Activated CD4-positive, alpha-beta T cell treated with anti-CD3 and anti-CD28 coated beads for 48 hours (primary cell): ENCODE measurements at places on chromosomes 6 and 20.

- no peak for DNase-seq
Observed at GRCh38 chr6:97312241-97312640, 29.2 kb upstream of the MMS22L start.

DNA sequence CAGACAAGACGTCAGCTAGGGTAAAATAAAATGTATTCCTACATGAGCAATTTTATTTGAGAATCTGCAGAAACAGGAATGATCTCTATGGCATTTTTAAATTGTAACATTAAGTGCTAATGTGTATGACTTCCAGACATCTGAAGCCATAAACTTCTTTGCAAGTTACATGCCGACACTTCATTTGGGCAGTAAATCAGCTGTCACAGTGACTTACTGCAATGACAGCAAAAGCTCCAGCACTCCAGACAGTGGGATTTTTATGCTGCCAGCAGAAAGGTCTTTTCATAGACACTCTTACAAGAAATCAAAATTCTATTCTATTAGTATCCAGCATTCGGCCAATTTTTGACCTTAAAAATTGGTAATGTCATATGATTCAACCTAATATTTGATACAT, 156.3 kb upstream of the SNX9 start:
- DNase-seq = no peak

DNA sequence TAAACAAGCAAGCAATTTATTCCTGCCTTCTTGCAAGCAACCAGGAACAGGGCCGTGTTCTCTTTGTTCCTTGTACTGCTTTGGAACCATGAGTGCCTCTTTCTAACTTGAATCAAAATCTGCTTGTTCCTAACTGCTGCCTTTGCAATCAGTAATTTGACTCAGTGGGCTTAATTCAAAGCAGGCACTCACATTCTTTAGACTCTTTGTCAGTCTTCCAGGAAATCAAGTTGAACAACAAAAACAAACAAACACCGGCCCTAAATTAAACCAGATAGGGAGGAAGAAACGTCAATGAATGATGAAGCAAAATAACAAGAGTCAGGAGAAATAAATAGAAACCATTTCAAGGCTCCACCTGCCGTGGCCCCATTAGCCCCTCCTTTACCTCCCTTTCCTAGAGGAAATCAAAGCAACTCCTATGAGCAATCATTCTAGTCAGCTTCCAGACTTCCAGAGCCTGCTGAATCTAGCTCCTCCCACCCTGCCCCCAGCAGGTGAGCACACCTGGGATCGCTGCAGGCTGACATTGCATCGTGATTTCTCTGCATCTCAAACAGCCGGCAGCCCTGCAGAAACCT, 582.2 kb upstream of the FLRT3 start:
- DNase-seq = no peak

- no peak for DNase-seq
Observed at GRCh38 chr6:144862769-144863168, 577.6 kb downstream of the UTRN start.

- DNase-seq = no peak
Observed at GRCh38 chr6:93728150-93728549, 308.8 kb upstream of the EPHA7 start.

DNA sequence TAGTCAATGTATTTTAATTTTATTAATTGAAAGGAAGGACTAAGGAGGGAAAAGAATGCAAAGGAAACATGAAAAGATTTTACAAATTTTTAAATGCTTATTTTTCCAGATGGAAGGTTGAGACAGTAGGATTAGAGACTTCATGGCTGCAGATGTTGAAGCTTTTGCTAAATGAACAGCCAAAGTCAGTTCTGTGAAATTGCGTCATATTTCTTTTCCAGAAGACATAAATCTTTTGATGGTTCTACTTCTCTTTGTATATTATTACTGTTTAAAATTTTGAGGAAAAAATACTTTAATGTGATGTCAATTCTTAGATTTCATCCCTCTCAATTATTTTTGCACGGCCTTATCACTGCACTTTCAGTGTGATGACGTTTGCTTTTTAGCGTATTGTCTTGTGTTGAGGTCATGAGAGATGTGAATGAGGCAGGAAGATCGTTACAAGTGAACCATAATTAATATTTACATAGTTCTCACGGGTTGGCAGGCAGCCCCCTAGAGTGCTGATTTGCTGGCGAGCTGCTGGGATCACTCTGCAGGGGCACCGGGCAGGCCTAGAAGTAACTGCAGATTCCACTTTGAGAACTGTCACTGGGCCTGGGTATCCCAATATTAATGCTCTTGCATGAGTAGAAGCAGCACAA, 158.1 kb downstream of the TBXT start:
- no peak for DNase-seq

- DNase-seq = no peak
Observed at GRCh38 chr6:155325700-155326516, 11.6 kb upstream of the TFB1M start.

- DNase-seq = no peak
Observed at GRCh38 chr6:23415819-23416427, 710.1 kb upstream of the NRSN1 start.

DNA sequence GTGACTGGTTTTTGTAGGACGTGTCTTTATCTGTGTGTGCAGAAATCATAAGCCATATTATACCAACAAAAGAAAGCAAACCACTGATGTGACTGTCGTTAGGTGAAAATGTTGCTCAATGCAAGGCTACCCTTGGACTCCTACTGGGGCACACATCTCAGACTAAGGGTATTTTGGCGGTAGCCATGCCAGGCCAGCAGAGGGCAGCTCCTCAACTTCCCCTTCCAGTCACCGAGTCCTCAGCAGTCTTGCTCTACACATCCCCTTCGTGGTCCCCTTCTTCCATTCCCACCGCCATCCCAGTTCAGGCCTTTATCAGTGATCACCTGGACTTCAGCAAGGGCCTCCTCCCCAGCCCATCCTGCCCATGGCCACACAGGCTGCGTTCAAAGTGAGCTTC, 113.7 kb upstream of the GGTLC1 start:
- peak; percentile 42 for DNase-seq

DNA sequence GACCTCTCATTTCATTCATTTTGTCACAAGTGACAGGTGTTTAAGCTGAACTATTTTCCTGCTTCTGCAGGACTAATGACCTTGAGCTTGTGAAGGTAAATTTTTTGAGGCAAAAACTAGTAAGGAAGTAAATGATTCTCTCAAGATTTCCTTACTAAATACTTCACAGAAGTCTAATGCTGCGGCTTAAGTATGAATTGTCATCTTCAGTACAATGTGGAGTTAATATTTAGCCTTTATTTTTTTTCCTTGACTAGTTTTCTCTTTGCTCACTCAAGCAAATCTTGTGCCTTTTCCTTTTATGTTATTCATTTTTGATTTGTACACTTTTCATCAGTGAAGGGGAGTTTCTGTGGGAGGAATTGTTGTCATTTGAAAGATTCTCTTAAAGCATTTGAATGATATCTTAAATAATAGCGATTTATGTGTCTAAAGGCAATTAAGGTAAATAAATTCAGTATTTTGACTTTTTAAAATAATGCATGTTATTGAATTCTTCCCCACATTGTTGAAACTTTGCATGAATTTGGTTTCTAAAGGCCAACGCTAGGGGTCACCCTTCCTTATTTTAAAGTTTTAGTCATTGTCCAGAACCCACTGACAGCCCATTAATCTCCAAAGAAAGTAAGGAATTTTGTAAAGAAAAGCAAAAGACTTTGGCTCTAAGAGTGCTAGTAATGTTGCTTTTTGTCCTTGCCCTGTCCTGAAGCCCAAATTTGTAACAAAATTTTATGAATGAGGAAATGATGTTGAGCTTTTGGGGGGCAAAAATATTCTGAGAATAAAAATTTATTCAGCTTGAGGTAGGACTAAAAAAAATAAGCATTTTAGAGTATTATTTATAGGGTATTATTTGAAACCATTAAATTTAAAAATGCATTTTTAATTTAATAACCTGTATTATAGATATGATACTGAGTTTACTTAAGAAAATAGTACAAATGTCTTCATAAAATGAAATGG, 157.4 kb upstream of the LAMA2 start:
- DNase-seq = peak; percentile 16

DNA sequence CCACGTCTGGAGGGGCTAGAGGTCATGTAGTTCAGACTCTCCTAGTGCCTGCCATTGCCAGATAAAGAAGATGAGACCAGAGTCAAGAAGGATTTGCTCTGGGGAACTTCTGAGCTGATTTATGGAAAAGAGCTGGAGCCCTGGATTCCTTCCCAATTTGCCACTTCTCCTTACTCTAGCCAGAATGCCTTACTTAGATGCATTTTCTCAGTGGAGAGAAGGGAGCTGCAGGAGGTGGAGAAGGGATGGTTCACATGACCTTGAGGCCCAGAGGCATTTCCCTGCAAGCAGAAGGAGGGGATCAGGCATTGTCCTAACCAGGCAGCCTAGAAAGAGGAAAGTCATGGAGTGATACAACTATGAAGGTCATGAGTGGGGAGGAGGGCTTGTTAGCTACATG, 122.2 kb downstream of the UNC5CL start:
- no peak for DNase-seq

DNA sequence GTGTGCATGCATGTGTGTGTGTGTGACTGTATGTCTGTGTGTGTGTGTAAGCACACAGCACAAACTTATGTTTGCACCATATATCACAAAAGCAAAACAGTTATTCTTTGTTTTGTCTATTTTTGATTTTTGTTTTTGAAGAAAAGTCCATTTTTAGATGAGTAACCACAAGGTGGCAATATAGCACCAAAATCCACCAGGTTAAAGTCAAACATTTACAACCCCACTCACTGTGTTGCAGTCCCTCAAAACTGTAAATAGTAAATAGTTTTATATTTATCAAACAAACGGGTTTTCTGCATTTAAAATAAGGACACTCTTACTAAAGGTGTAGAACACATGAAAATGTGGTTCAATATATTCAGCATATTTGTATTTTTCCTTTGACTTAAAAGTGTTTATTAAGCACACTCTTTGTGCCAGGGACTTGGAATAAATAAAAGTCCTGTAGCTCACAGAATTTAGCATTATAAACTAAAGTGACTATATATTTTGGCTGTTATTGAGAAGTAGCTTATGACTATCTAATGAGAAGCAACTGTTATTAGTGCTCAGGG, 118.5 kb downstream of the GFRAL start:
- no peak for DNase-seq

DNA sequence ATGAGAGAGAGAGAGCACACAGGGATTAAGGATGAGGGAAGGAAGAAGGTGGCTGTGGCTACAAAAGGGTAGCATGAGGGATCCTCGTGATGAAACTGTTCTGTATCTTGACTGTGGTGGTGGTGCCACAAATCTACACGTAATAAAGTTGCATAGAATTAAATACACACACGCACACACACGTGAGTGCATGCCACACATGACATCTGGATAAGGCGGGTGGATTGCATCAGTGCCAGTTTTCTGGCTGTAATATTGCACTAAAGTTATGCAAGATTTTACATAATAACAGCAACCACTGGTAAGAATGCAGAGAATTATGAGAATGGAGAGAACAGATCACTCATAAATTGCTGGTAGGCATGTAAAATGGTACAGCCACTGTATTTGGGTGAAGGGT, 16.9 kb upstream of the STK35 start:
- no peak for DNase-seq

DNA sequence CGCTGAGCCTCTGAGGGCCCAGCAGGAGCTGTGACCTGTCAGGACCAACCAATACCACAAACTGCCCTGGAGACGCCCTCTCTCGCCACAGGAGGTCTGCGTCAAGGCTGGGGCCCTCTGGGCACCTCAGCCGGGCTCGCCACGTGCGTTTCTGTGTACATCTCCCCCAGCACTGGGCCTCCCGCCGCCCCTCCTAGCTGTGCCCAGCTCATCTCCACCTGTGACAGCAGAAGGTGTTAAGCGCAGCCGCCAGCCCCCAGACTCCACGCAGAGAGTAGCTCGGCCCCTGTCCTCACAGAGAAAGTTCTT, 91.4 kb downstream of the TAF4 start:
- no peak for DNase-seq

- peak; percentile 35 for DNase-seq
Observed at GRCh38 chr20:21693322-21693721, 12.1 kb upstream of the PAX1 start.

DNA sequence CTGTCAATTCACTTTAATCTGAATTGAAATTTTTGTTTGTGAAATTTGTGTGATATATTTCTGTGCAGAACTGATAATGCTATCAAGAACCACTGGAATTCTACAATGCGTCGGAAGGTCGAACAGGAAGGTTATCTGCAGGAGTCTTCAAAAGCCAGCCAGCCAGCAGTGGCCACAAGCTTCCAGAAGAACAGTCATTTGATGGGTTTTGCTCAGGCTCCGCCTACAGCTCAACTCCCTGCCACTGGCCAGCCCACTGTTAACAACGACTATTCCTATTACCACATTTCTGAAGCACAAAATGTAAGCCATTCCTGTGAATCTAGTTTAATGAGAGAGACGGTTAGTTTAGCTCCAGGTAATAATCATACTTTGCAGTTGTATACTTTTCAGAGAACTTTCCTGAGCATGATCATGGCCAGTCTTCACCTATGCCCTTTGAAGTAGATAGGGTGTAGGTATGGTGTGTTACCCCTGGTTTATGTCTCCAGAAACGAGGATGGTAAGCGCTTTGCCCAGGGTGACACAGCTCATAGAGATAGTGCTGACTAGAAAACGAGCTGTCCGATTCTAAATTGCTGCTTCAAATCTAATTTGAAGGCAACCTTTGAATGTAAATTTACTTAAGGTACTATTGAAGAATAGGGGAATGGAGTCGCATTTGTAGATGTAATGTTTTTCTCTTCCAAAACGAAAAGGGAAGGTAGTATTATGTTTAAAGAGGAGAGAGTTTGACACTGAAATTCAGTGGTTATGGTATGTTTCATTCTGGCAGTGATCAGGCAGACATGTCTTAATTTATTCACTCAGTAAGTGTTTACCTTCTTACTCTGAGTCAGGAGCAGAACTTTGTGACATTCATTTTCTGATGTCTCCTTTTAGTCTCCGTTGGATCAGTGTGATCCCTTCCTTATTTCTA, 11.4 kb downstream of the MYB start:
- DNase-seq = no peak

- no peak for DNase-seq
Observed at GRCh38 chr6:112899541-112899940, 552.4 kb downstream of the RFPL4B start.

GRCh38 chr6:20572288-20572687, 38.0 kb downstream of the CDKAL1 start:
- DNase-seq = no peak

DNA sequence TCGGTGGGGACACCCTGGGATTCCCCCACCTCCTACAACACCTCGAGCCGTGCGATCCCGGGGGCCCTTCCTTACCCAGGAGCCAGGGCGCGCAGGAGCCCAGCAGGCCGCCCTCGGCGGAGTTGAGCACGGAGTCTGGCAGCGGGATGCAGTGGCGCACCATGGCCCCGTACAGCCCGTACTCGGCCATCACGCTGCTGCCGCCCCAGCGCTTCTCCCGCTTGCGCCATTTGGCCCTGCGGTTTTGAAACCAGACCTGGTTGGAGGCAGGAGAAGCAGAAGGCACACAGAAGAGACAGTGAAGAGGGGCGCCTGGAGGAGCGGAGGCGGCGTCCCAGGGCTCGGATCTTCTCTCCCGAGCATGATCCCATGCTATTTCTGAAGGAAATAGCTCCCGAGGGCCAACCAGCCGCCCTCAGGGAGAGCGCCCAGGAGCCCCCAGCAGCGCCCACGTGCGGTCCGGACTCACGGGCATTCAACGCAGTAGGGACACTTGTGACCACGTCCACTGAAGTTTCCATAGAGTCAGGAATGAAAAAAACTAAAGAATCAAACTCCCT, 4.3 kb downstream of the VSX1 start:
- DNase-seq = peak; percentile 13
